Stimulated activated CD4-positive, alpha-beta T cell treated with anti-CD3 and anti-CD28 coated beads, Interleukin-1b, Interleukin-23, amount 100 ng/mL, for 48 hours (primary cell): ENCODE measurements at places on chromosomes 1 and 21.
A peak's percentile ranks its signal among the peaks of the same experiment; 100 is the strongest.

DNA sequence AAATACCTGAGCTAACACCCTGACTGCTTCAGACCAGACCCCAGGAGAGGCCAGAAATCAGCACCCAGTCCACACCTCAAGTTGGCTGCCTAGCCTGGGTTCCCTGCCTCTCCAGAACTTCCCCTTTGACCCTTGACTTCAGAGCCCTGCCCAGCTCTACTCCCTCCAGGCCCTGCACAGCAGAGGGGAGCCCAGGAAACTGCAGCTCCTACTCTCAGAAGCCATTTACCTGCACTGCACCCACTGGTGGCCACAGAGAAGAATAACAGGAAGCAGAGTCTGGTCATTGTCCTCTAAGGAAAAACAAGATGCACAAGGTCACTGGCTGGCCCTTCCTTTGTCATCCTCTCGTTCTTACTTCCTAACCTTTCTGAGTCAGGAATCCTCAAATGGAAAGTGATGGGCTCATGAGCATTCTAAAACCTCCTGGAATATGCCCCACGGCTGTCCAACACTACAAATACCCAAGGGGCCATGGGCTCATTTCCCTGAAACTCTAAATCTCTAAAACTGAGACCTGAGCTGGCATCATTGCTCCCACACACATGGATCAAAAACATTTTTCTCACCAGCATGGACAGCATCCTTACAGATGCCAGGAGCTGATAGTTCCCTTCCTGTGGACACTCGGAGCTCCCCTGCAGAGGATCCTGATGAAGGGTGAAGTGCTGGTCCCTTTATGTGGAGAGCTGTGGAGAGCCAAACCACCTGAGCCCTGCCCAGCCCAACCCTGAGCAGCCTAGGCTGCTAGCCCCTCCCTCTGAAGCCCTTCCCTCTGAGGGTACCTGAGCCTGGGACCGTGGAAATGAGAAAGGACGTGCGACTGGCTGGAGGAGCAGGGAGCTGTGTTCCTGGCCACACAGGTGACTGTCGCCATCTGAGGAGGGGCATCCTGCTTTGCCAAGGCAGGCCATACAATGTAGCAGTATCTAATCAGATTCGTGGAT lies at the start of gene ITLN2:
TSS of gene ITLN2 (minus strand) at position 652 of the 947 bp plus-strand sequence. CDS start at position 584, 68 bp downstream.
- DNase-seq, result peak; percentile 45

DNA sequence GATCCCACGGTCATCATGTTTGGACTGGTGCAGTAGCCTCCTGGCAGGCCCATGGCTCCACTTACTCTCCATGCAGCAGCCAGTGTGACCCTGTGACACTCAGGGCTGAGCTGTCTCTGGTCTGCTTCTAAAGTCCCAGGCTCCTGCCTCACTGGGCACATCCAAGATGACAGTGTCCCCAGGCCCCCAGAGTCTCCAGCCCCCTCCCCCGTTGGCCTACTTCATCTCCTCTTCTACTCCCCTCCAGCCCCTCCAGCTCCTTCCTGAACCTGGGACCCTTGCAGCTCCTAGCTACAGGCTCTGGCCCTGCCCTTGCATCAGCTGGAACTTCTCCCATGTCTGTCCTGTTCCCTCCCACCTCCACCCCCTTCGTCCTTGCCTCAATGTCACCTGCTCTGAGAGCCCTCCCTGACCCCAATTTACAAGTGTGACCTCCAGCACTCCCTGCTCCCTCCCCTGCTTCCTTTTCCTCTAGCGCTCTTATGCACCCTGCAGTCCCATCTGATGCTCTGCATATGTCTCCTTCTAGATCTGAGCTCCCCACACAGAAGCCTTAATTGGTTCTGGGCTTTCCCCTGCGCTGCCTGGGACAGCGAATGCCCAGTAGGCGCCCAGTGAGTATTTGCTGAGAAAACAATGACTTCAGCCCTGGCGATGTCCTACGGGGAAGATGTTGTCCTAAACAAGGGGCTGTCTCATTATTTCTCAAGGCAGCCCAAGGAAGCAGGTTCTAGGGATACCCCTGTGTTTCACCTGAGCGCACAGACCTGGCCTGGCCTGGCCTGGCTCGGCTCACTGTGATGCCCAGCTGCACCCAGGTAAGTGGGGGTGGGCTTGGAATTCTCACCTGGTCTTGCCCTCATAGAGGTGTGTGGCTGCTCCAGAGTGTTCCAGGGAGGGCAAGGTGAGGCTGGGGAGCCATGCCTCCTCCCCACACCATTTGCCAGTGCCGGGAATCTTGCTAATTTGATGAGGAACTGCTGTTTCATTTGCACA lies 600.6 kb downstream of the PTPRU start:
- DNase-seq, result no peak

DNA sequence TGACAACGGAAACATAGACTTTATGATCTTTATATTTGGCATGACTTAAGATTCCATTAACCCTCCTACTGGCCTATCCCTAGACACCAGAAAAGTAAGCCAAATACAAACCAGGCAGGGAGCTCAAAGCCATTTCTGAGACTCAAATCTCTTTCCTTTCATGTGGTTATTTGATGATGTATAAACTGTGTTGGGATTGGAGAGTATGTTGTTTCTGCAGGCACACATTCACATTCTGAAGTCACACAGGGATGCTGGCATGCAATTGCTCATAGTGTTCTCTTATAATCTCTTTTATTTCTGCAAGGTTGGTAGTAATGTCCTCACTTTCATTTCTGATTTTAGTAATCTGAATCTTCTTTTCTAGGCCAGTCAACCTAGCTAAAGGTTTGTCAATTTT lies 5.8 kb downstream of the ZMYND12 start:
- DNase-seq, result no peak

DNA sequence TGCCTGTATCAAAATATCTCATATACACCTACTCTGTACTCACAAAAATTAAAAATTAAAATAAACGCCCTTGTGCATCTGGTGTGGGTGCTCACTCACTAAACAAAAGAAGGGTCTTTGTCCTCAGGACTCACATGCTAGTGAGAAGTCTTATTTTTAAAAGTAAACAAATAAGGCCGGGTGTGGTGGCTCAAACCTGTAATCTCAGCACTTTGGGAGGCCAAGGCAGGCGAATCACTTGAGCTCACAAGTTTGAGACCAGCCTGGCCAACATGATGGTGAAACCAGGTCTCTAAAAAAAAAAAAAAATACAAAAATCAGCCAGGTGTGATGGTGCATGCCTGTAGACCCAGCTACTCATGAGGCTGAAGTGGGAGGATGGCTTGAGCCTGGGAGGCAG lies 51.5 kb downstream of the BCAR3 start:
- no peak for DNase-seq

DNA sequence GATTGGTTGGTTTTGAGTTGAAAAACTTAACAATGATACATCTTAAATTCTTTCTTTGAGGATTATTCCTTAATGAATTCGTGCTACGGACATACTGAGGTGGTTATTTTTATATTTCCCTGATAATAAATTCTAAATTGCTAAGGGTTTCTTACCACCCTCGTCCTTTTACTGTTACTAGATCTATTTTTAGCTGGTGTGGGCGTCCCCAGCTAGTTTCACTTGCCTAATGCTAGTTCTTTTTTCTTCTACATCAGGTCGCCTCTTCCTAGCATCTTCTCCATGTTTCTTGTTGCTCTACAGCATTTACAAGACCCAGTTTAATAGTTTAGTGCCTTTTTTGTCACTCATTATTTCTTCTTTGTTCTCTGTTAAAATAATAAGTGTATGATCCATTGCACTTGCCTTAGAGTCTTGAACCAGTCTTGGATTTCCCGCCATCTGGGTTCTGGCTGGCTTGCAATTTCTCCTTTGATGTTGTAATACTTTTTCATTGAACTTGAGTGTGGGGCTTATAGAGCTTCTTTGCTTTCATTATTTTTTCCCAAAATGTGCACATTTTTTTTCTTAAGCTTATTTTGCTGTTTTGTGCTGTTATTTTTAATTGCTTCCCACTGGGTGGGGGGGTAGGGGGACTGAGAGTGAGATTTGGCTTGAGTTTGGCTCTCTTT lies 677 bp upstream of the HSD11B1 start:
- no peak for DNase-seq

- no peak for DNase-seq
These were observed 6.4 kb downstream of the CLCA2 start for GRCh38 chr1:86430376-86430775.

DNA sequence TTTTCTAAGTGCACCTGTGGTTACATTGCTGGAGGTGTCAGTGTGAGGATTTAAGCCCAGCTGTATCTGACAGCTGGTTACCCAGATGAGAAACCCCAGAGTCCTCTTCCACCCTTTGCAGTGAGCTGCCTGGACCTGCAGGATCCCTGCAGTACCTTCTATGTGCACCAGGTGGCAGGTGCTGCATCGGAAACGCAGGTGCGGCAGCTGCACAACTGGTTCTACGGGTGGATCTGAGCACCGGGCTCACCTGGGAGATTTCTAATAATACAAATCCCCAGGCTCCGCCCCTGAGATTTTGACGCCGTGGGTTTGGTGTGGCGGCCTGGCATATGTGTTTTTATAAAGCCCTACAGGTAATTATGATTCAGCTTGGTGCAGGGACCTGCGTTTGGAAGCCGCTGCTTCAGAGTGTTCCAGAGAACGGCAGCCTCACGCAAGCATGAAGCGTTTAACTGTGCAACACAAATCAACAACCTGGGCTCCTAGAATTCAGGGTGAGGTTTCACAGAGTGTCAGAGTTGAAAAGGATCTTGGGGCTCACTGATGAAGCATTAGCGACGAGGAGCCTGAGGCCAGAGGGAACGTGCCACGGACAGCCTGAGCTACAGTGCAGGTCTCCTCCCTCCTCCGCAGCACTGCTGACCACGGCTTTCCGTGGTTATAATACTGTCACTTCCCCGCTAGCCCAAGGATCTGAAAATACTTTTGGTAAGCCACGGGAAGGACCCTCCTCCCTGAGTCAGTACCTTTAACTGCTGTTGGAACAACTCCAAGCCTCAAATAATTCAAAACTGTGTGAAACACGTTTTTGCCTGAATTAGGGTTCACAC lies 96.7 kb upstream of the TRABD2B start:
- peak; percentile 73 for DNase-seq

DNA sequence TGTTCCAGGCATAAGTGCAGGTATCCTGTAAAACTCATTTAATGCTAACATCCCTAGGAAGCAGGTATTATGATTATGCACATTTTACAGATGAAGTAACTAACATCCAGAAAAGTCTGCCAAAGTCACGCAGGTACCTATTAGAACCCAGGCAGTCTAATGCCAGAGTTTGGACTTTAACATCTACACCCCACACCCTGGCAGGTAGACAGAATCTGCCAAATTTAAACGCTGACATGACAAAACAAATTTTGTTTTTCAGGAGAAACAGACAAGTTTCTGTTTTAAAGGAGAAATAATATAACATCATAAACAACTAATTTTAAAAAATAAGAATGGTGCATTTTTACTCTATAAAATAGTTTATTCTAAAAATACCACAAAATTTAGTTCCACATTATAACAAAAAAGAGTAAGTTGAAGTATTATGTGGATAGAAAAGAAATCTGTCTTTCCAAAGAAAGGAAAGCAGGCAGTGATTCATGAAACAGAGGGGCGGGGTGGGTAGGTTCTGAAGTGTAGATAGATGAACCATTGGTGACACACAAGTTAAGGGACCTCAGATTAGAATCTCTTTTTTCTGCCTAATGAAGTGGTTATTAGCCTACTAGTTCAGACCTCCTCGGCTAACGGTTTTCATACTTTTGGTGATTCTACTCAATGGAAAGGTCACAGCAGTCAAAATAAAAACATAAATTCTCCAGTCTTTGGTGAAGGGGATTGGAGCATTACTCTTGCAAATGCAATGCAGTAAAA lies 1.7 kb downstream of the ASPM start:
- no peak for DNase-seq

- DNase-seq, result no peak
These were observed 13.3 kb downstream of the FBXO42 start for GRCh38 chr1:16338961-16339360.

DNA sequence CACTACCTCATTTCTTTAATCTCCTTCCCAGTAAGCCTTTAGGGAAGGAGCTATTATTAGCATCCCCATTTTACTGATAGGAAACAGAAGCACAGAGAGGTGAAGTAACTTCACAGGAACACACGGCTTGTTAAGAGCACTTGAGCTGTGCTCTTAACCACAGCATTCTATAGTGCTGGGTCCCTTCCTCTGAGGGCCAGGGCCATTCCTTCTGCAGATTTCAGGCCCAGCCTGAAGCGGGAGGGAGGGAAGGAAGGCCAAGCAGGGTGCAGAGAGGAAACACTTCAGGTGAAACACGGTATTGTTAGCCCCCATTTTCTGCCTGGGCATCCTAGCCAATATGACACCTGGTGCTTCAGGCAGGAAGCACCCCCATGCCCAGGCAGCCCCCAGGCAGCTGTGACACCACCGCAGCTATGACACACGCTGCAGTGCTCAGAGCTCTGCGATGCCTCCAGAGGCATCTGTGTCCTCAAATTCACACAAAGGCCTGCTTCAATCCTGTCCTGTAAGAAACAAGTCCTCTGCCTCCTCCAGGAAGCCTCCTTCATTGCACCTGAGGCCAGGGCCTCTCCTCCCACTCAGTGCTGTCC lies 4.5 kb upstream of the EXTL1 start:
- DNase-seq, result no peak

- DNase-seq, result no peak
These were observed 6.5 kb downstream of the LGR6 start for GRCh38 chr1:202200112-202200548.
